Thyroid gland (tissue), 4 donors: ENCODE measurements at places on chromosomes 2 and 18. TPM values are rescaled to one million over a fixed set of nuclear protein-coding genes. Genes with fewer than 3 reads are reported as not detected.

The TTC31 gene
- 38.0 TPM for total RNA-seq

The ERFE gene
- total RNA-seq, result 2.8 TPM

The IKZF2 gene
- total RNA-seq, result 47.2 TPM

The SIX3 gene
- not detected for total RNA-seq

The UCN gene
- 1.5 TPM for total RNA-seq

The CDH2 gene
- total RNA-seq, result 0.78 TPM

The NEB gene
- 3.8 TPM for total RNA-seq

The ZAP70 gene
- 7.6 TPM for total RNA-seq

The UGT1A5 gene
- 0.94 TPM for total RNA-seq

The ATP6V1B1 gene
- total RNA-seq, result not detected

The TRIP12 gene
- 273 TPM for total RNA-seq

The CMPK2 gene
- 15.3 TPM for total RNA-seq

The CAPN13 gene
- total RNA-seq, result not detected

The ALPP gene
- not detected for total RNA-seq

The IL1B gene
- 0.27 TPM for total RNA-seq

The RAX gene
- not detected for total RNA-seq

The SLC5A7 gene
- total RNA-seq, result 0.78 TPM

The TP53I3 gene
- total RNA-seq, result 14.5 TPM

The LBX2 gene
- 0.50 TPM for total RNA-seq

The MAP3K19 gene
- not detected for total RNA-seq
